ENCODE measurements at places on chromosomes 1 and 21. TPM values are rescaled to one million over a fixed set of nuclear protein-coding genes. Genes with fewer than 3 reads are reported as not detected.
A peak's percentile ranks its signal among the peaks of the same experiment; 100 is the strongest.

BACE2 gene
- total RNA-seq, result 80.2 TPM

MFSD2A gene
- 15.6 TPM for total RNA-seq

CHD5 gene
- total RNA-seq, result 0.69 TPM

DNA sequence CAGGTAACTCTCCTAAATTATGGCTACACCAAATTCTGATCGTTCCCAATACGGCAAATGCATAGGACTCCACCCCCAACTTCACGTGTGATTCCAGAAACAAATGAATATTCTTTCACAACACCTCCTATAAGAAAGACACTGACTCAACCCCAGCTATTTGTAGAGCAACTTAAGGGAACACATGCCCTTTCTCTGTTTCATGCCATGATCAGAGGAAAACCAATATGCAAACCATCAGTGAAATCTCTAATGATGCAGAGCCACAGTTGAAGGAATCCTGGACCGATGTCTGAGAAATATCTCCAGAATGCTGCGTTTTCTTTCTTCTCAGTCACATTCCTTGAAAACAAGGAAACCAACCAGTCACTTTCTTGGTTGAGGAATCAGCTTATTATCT is 164.2 kb upstream of the PTBP2 start:
- DNase-seq, result no peak

DNA sequence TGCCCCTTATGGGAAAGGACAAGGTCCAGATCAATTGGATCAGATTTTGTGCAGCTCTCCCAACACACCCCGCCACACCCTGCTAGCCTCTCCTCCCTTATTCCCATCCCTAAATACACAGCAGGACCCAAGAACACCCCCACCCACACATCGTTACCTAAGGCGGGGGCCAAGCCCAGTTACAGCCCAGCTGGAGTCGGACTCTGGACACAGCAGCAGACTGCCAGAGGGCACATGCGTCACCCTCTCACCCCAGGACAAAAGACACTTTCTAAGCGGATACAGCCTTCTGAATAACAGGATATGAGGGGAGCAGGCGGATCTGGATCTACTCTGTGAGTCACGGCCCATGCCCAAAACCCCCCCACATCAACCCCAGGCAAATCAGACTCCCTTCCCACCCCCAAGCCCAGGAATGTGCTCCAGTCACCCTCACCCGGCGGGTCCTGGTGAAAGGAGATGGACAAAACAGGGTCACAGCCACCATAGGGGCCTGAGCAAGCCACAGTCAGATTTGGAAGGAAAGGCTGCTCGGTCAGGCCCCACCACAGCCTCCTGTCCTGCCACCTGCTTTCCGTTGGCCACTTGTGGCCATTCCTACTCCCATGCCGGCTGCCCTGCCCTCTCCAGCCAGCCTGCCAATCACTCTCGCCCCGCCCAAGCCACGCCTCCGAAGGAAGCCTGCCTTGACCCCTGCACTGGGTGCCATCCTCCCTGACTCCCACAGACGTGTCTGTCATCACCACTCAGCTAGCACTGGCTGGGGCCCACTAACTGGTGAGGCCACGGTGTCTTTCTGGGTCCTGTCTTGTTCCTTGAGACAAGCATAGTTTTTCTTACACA is 4.0 kb downstream of the S100A16 start:
- peak; percentile 94 for DNase-seq

- no peak for DNase-seq
Observed at GRCh38 chr21:15406791-15407190, 323.0 kb upstream of the USP25 start.

DNA sequence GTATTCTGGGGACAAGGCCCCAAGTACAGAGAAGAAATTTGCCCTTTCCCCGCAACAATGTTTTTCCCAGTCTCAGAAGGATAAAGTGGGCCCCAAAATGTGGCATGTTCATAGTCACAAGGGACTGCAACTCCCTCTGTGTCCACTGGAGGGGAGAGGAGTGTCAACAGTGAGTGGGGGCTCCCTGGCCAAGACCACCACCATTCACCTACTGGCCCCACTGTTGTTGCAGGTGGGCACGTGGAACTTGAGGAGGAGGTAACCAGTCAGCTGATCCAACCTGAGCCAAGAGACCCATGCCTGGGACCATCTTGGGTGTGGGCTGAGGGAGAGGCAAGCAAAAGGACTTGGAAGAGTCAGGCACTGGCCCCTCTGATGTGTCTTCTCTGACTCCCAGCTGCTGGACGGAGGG is 777 bp downstream of the NUDT17 start:
- peak; percentile 23 for DNase-seq

- DNase-seq, result no peak
Observed at GRCh38 chr1:22452481-22452957, 868 bp downstream of the ZBTB40 start.

DNA sequence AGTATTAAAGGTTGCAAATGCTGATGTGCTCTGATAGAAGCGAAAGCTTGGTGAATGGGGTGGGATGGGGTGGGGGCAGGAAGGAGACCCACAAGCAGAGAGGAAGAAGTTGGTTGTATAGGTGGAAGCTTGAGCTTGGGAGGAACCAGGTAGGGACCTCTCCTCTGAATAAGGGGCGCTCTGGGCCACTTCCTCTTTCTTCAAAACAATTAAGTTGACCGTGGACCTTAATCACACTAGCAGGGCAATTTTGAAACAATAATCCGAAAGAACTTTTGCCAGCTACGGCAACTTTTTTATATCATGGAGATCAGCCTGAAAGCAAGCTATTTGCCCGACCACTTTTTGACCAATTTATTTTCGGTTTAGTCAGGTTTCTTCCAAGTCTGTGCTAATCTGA is 1.9 kb upstream of the DYRK1A start:
- no peak for DNase-seq

- DNase-seq, result no peak
Observed at GRCh38 chr21:16476056-16476825, 746.5 kb downstream of the USP25 start.

GRCh38 chr1:113353580-113353979 is 36.7 kb upstream of the MAGI3 start:
- no peak for DNase-seq

Data from colonic mucosa (tissue), 4 donors.